CD4-positive, alpha-beta T cell (primary cell): ENCODE measurements at places on chromosomes 5 and 9. TPM values are rescaled to one million over a fixed set of nuclear protein-coding genes. Genes with fewer than 3 reads are reported as not detected.

GPBP1 gene
- total RNA-seq: 137 TPM

SOHLH1 gene
- total RNA-seq: not detected

OTULINL gene
- 55.6 TPM for total RNA-seq

ALDH1B1 gene
- 0.20 TPM for total RNA-seq

GTF2H2C gene
- total RNA-seq: 10.7 TPM

- DNase-seq: no peak
These were observed 114.9 kb downstream of the PDZD2 start for GRCh38 chr5:31753700-31754357.

GRCh38 chr9:2725126-2725525 lies 7.8 kb downstream of the KCNV2 start:
- DNase-seq: no peak

GRCh38 chr5:40381676-40382363 lies 297.9 kb upstream of the PTGER4 start:
- DNase-seq: no peak

DNA sequence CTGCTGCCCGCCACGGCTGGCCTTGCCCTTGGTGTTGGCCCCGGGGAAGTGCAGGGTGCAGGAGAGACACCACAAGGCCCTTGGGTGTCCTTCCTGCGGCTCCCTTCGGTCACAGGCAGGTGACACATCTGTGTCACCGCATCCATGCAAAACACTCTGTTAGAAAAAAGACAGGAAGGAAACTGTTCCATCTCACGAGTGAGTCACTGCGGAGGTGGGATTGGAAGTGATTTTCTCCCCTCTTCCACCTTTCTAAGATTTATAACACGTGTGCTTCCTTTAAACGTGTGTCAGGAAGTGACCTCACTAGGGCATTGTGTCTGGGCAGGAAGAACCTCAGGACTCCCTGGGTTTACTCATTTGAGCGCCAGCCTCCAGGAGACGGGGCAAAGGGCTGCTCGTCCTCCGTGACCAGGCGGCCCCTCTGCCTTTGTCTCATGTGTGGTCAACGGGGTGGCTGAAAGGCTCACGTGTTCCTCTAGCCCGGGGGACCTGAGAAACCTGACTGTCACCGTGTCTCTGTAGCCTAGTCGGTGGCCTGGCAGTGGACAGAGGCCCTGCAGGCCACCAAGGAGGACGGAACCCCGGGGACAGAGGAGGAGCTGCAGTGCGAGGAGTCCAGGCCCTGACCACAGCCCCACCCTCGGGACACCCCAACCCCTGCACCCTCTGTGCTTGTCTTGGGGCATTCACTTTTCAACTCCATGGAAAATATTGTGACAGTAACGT lies 4.9 kb upstream of the LCN1 start:
- DNase-seq: no peak

GRCh38 chr9:122797316-122798063 lies 2.4 kb upstream of the OR1K1 start:
- DNase-seq: no peak

DNA sequence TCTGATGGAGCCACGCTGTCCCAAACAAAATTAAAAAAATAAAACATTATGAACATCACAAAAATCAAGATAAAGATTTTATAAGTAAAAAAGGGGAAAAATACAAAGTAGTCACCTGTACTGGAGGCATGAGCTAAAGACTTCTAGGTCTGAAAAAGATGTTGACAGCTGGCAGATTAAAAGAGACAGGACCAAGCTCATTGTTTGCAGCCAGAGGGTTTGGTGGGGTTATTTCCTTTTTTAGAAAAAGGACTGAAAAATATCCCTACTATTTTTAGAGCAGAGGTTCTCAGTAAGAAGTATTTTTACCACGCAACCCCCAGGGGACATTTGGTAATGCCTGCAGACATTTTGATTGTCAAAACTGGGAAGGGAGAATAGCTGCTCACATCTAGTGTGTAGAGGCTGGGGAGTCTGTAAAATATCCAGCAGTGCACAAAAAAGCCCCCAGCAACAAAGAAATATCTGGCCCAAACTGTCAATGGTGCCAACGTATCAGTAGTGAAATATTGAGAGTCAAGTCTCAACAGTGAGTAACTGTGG lies 353.4 kb downstream of the TLE1 start:
- no peak for DNase-seq
